ENCODE measurements at places on chromosomes 11 and 22.

DNA sequence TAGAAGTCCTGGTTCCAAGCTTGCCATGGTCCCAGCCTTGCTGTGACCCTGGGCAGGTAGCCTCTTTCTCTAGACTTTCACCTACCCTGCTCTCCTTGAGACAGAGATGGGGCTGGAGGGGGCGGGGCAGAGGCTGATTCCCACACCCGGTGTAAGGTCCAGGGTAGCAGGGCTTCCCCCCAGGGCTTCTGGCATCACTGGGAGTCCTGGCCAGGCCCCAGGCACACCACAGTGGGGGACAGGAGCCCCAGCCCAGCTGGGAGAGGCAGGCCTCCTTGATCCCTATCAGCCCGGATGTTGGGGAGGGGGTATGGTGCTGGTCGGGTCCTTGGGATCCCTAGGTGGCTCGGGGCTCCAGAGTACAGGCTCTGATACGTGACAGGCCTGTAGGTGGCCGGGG, 1.7 kb upstream of the NUDT8 start:
- DNase-seq, result no peak

DNA sequence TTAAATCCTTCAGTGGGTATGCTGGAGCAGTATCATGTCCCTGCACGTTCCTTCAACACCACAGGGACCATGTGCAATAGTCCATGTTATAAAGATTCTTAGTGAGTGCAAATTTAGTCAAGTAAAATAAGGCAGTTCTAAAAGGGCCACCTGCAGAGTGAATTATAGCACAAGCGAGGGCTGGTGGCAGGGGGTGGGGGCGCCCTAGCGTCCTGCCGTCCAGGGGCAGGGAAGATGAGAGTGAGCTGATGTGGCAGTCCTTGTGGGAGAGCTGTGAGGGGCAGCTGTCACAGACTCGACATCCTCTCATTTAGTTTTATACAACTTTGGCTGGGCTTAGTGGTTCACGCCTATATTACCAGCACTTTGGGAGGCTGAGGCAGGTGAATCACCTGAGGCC, 29.1 kb downstream of the FAM118A start:
- no peak for DNase-seq

GRCh38 chr22:36239150-36239400, 252 bp downstream of the APOL2 start:
- no peak for DNase-seq

DNA sequence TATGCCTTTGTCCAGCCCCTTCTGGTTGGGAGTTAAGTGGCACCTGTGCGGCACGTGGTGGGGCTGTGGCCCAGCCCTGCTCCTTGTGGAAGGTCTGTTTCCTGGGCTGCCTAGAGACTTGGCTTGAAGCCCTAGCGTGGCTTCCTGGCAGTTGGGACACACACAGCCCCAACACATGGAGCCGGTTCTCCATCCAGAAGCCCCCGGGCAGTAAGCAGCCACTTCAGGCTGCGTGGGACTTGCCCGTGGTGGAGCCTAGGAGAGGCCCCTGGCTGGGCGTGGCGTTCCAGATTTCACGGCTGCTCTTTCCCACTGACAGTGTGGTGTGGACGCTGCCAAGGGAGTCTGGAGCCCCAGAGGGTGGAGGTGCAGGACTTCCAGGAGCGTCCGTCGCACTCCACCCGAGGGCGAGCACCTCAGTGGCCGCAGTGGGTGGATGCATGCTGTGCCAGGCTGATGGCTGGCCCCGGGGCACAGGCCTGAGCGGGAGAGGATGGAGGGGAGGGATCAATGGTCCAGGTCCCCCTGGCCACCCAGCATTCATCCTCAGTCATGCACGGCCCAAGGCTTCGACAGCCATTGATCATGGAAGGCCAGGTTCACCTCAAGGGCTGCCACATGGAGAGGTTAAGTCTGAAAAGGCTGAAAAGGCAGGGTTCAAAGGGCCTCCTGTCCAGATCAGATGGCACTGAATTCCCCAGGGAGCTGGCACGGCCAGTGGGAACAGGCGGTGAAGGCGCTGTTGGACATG, 9.3 kb downstream of the CCND1 start:
- DNase-seq, result no peak

- DNase-seq, result no peak
Observed at GRCh38 chr11:77149716-77150392, 21.8 kb downstream of the MYO7A start.
